ENCODE measurements at places on chromosomes 3 and 15.

GRCh38 chr3:109136523-109136922 lies at the start of gene C3orf85:
TSS of gene C3orf85 (plus strand) at chr3:109136719. CDS start at chr3:109136848, 129 bp downstream.
- DNase-seq, result no peak

- DNase-seq, result peak; percentile 74
Measured at GRCh38 chr3:33218446-33219174, at the start of gene SUSD5. TSS of gene SUSD5 (minus strand) at chr3:33218810. CDS start at chr3:33218797, 13 bp downstream.

GRCh38 chr3:116161575-116162525 lies 283.4 kb downstream of the LSAMP start:
- DNase-seq, result no peak

- no peak for DNase-seq
Measured at GRCh38 chr3:157077565-157077991, 82.4 kb downstream of the CCNL1 start.

DNA sequence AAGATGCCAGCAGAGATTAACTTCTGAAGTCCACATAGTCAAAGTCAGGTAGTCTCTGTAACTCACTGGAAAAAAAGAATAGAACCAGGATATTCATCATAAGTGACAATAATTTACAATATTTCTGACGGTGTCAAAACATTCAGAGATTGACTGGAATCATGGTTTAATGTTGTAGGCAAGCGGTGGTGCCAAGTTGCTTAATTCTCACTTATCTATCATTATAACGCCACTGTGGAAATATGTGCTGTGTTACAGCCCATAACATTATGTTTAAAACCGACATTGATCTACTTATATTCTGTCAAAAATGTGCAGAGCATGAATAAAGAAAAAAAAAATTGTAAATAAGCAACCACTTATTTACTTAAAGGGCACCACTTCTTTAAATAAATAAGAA lies 801.7 kb downstream of the DIPK2A start:
- no peak for DNase-seq

- no peak for DNase-seq
Measured at GRCh38 chr3:112090887-112091586, 4.8 kb downstream of the C3orf52 start.

GRCh38 chr3:156776031-156776430 lies 50.1 kb upstream of the LEKR1 start:
- no peak for DNase-seq

GRCh38 chr3:17201538-17201937 lies 316.8 kb downstream of the PLCL2 start:
- DNase-seq, result no peak

GRCh38 chr3:111598552-111598951 lies 3.4 kb upstream of the ZBED2 start:
- DNase-seq, result no peak

DNA sequence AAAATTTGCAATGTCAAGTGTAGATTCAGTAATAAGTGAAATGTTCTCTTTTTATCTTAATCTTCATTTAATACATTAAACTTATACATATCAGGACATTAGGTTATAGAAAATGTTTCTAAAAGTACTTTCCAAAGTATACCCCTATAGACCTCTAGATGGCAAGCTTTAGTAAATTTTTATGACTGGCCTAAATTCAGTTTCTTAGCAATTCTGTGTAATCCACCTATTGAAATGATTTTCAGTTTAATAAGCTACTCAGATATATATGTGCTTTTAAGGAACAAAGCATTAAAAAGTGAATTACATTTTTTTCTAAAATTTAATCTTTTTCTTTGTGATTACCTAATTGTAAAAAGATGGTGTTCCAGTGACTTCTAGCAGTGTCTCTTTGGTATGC lies 342.2 kb downstream of the GBE1 start:
- peak; percentile 9 for DNase-seq

DNA sequence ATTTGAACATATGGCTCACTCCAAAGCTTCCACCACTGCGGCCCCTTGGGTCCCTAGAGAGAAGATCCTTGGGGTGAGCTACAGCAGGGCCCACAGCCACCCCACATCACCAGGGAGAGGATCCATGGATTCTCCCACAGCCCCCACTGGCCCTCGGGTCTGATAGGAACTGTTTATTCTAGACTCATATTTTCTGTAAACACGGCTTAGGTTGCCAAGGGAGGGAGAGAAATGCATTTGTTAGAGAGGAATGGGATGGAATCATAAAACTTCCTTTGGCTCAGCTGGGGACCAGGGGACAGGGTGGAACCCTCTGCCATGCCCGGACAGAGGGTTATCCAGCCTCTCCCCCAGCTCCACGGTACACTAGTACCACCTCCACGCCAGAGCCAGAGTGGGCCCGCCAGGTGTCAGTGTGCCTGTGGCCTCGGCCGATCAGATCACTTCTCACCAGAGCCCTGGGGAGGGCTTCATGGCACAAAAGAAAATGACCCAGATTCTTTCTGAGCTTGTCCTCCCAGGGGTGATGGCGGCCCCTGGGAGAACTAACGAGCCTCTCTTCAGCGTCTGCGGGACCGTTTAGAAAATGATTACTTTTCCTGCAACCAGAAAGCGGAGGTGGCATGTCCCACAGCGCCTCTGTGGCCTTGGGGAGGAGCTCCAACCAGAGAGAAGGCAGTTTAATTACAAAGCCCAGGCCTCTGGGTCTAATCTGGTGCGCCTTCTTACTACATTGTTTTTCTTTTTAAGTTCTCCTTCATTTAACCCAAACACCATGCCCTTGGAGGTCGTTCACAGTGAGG lies 33.7 kb downstream of the ADCY5 start:
- DNase-seq, result no peak

GRCh38 chr3:177371888-177372287 lies 174.6 kb upstream of the TBL1XR1 start:
- DNase-seq, result no peak

DNA sequence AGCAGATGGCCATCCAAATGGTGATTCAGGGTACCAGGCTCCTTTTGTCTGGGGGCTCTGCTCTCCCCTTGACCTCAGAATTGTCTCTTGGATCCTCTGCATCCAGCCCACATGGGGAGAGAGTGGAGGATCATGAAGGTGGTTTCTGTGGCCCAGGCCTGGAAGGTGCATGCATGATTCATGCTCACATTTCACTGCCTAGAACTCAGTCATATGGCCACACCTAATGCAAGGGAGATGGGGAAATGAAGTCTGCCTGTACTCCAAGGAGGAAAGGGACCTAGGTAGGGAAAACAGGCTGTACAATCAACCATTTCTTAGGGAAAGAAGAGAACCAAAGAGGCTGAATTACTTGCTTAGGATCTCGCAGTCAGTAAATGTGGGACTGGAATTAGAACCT lies 15.1 kb downstream of the HRG start:
- no peak for DNase-seq

GRCh38 chr3:183824761-183825455 lies 469 bp downstream of the MAP6D1 start:
- DNase-seq, result peak; percentile 14

GRCh38 chr3:100316641-100317069 lies 17.9 kb upstream of the NIT2 start:
- peak; percentile 44 for DNase-seq

- no peak for DNase-seq
Measured at GRCh38 chr3:106364477-106364876, 495.7 kb upstream of the CBLB start.

DNA sequence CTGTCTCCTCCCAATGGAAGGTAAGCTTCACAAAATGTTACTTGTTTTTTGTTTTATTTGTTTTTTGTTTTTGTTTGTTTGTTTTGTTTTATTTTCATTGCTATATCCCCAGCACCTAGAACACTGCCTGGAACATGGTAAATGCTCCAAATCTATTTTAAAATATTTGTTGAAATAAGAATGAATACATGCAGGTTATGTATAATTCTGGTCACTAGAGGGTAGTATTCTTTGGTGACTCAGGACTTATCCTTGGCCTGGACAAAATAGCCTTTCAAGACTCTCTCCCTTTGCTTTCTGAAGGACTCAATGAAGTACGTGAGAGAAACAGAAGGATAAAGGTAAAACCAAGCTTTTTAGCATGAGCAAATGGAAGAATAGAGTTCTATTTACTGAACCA lies 46.9 kb upstream of the PPP2R3A start:
- peak; percentile 28 for DNase-seq

All from HEK293T (cell line).